Sigmoid colon (tissue), 7 donors: ENCODE measurements at places on chromosomes 12 and 14.

DNA sequence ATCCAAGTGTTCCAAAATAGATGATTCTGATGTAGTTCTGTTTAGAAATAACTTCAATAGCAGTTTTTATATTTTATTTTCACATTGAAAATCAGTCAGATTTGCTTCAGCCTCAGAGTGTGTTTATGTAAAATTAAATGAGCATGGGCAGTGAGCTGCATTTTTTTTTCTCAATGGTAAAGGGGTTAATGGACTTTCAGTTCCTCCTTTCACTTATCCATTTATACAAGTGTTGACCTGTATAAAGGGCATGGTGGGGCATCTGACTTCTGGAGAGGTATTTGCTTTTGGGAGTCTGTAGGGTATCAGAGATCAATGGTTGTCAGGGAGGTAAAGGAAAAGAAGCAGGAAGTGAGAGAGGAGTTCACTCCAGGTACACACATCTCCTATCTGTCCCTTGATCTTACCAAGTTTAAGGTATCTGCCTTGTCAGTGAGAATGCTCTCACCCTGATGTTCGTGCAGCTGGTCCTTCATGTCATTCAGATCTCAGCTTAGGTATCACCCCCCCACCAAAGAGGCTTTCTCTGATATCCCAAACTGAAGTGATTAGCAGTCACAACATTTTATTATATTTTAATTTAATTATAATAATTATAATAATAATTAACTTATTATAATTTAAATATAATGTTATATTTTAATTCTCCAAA is 181.6 kb upstream of the LMNTD1 start:
- no peaks in the 10 kb centered on the region for H3K27me3 ChIP-seq
- no peaks in the 10 kb centered on the region for H3K4me1 ChIP-seq
- no peak for DNase-seq
- no peak overlapping the region for H3K27ac ChIP-seq
- H3K4me3 ChIP-seq: no peak overlapping the region

GRCh38 chr12:9773216-9773877 is 12.6 kb upstream of the CD69 start:
- H3K27ac ChIP-seq: no peak overlapping the region
- H3K4me1 ChIP-seq: no peaks in the 10 kb centered on the region
- no peaks in the 10 kb centered on the region for H3K27me3 ChIP-seq
- DNase-seq: no peak
- no peak overlapping the region for H3K4me3 ChIP-seq

GRCh38 chr14:45968037-45968436 is 683.5 kb downstream of the RPL10L start:
- no peaks in the 10 kb centered on the region for H3K27me3 ChIP-seq
- H3K36me3 ChIP-seq: no peaks in the 10 kb centered on the region
- no peak overlapping the region for H3K4me3 ChIP-seq
- no peaks in the 10 kb centered on the region for H3K4me1 ChIP-seq
- DNase-seq: no peak
- H3K27ac ChIP-seq: no peak overlapping the region

DNA sequence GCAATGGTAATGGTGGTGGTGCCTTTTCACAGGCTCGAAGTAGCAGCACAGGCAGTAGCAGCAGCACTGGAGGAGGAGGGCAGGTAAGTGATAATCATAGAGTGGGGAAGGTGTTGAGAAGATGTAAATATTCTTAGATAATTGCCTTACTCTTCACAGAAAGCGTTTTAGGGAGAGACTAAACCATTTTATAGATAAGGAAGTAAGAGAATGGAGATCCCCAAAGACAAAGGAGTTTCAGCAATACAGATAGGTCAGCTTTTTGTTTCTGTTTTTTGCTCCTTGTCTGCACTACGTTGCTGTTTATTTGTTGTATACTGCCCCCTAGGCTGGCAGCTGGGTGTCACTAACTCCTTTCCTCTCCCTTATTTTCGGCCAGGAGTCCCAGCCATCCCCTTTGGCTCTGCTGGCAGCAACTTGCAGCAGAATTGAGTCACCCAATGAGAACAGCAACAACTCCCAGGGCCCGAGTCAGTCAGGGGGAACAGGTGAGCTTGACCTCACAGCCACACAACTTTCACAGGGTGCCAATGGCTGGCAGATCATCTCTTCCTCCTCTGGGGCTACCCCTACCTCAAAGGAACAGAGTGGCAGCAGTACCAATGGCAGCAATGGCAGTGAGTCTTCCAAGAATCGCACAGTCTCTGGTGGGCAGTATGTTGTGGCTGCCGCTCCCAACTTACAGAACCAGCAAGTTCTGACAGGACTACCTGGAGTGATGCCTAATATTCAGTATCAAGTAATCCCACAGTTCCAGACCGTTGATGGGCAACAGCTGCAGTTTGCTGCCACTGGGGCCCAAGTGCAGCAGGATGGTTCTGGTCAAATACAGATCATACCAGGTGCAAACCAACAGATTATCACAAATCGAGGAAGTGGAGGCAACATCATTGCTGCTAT is 2.0 kb downstream of the SP1 start:
- peak; percentile 75 for DNase-seq
- peak overlapping the region; percentile 69 for H3K4me3 ChIP-seq
- peak overlapping the region; percentile 100 for H3K27ac ChIP-seq
- H3K27me3 ChIP-seq: no peaks in the 10 kb centered on the region

DNA sequence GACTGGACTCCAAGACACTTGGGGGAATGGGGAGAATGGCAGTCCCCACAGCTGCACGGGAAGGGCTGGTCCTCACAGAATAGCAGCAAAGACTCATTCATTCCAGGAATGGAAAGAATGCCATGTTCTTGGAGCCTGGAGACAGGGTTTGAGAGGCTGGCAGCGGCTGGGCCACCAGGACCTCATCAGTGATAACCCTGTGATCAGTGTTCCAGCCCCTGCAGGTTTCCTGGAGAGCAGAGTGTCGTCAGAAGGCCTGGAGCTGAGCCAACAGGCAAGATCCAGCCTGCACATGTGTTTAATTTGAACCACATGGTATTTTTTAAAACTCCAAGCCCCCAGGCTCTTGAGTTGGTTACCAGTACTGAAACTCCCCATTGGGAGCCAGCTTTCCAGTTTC is 11.3 kb downstream of the BDKRB1 start:
- H3K27ac ChIP-seq: no peak overlapping the region
- H3K4me1 ChIP-seq: peaks cover 52% of the 10 kb centered on the region
- H3K27me3 ChIP-seq: no peaks in the 10 kb centered on the region
- no peaks in the 10 kb centered on the region for H3K36me3 ChIP-seq
- peak; percentile 68 for DNase-seq
